ENCODE measurements at places on chromosomes 1 and 21.

GRCh38 chr1:181777286-181777685, 284.2 kb downstream of the ZNF648 start:
- DNase-seq: no peak

DNA sequence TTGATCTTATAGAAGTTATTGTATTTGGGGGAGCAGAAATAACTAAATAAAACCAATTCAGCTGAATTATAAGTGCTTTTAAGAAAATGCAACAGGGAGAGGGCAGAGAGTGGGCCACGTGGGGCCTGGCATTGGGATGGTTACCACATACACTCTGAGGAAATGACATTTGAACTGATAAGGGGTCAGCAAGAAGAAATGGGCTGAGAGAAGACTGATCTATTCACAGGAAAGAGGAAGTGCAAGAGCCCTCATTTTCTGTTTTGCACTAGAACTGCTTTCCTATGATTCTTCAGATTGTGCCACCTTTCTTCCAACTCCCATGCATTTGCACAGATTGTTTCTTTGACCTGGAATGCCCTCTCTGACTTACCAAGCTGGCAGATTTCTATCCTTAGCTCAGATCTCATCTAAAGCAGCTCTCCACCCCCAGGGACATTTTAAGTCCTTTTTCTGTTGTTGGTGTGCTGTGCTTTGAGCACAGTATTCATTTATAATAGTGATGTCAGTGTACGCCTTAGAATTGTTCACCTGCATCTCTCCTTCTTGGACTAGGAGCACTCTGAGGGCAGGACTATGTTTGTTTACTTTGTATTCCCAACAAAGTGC, 115.9 kb downstream of the FGGY start:
- DNase-seq: no peak

- DNase-seq: peak; percentile 60
Observed at GRCh38 chr21:42513151-42513984, at the start of gene SLC37A1. Gene SLC37A1, plus strand, starts transcription at chr21:42513852. Its CDS starts 4,603 bp downstream, at chr21:42518455.

DNA sequence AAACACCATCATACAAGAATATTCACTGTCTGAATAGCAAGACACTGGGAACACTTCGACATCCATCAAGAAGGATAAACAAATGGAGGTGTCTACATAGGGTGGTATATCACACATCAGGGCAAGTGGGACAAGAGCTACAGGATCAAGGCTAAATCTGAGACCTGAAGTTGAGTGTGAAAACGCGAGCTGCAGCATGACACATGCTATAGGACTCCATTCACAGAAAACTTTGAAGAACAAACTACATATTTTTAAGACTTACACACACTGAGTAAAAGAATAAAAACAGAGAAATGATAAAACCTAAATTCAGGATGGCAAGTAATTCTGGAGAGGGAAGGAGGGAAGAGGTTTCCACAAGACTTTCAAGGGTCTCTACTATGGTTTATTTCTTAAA, 2.1 kb downstream of the TTC39A start:
- DNase-seq: no peak

DNA sequence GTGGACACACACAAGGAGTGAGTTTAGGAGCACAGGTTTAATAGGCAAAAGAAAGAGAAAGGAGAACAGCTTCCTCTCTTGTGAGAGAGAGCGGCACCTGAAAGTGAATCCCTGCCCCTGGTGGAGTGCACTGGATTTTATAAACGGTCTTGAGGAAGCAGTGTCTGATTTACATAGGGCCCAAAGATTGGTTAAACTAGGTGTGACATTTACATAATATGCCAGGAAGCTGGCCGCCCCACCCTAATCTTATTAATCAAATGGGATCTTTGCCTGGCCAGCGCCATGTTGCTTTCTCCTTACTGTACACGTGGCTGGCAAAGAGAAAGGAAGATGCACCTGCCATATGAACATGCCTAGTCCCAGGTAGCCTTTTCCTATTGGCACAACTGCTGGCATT, 38.7 kb downstream of the CFH start:
- DNase-seq: no peak

DNA sequence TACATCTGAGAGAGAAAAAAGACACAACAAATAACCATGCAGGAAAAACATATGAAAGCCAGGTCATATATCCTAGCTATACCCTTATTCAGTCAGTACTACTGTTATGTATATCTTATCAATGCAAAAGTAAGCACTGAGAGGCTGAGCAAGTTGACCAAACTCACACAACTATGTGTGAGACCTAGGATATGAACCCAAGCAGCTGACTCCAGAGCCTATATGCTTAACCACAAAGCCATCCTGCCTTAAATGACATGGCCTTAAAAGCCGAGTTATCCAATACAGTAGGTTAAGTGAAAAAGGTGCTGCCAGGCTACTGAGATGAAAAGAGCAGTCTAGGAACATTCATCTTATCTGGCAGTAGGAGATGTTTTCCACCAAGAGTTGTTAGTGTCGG, 151.6 kb downstream of the RERE start:
- no peak for DNase-seq

GRCh38 chr21:42443181-42443785, 39.6 kb downstream of the UBASH3A start:
- no peak for DNase-seq

DNA sequence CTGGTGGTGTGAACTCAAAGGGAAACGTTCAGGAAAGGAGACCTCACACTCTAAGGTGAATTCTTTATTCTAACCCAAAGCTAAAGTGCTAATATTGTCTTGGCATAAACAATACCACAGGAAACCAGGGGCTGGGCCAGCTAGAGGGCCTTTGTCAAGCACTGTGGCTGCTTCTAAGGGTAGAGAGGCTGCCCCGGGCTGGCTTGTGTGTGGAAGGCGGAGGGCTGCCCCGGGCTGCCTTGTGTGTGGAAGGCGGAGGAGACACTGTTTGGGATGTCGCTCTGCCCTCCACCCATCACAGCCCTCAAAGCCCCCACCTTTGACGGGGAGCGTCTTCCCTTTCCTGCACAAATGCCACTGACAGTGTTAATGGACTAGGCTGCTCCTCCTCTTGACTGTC, 216.8 kb downstream of the TOMM20 start:
- no peak for DNase-seq

All from islet precursor cell (in vitro differentiated cells).